ENCODE measurements at places on chromosomes 5 and 9. TPM values are rescaled to one million over a fixed set of nuclear protein-coding genes. Genes with fewer than 3 reads are reported as not detected.

GRCh38 chr5:176725521-176726280, 78.4 kb downstream of the TSPAN17 start:
- DNase-seq = no peak
- H3K4me1 ChIP-seq = no peaks in the 10 kb centered on the region
- no peaks in the 10 kb centered on the region for H3K27me3 ChIP-seq
- H3K4me3 ChIP-seq = no peak overlapping the region

- no peak for DNase-seq
- no peak overlapping the region for H3K4me3 ChIP-seq
- H3K27me3 ChIP-seq = no peaks in the 10 kb centered on the region
Measured at GRCh38 chr9:27545471-27545870, 15.9 kb upstream of the MOB3B start.

DNA sequence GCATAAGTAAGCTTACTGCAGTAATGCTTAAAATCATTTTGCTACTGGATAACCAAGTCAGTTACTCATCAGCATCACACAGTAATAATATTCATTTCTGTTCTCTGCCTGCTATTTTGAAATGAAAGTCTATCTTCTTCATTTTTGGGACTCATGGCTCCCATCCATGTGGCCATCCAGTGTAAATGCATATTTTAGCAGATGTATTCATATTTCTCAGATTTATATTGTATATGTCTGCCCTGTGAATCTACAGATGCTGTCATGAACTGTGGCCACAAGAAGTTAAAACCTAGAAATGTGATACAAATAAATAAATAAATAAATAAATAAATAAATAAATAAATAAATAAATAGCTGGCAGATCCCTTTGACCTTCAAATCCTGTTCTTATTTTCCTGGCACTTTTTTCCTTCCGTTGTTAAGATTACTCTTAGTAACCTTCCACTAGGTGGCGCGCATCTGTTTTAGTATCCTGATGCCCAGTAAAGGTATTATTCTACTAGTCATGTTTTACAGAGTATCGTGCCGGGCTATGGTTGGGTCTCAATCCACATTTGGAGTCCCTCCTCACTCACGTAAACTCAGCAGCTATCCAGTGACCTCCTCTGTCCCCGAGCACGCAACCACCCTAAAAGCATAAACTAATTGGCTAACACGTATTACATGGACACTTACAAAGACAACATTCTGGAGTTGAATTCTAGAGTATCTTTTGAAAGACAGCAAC, 79.2 kb upstream of the IL7R start:
- H3K27me3 ChIP-seq = no peaks in the 10 kb centered on the region
- peak; percentile 69 for DNase-seq
- H3K27ac ChIP-seq = no peak overlapping the region
- H3K4me1 ChIP-seq = no peaks in the 10 kb centered on the region
- no peak overlapping the region for H3K4me3 ChIP-seq

DNA sequence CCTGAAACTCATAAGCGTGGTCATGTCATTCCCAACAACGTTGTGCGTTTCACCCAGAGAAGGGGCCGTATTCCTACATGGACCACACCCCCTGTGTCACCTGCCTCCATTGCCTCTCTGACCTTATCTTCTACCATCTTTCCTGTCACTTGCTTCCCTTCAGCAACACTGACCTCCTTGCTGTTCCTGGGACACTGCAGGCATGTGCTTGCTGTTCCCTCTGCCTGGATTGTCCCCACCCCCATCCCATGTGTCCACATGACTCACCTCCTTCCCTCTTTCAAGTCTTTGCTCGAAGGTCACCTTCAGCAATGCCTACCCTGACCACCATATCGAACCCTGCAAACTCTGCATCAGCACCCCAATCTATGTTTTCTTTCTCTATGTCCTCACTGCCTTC, 133.2 kb upstream of the ZNF618 start:
- H3K4me3 ChIP-seq = no peak overlapping the region
- no peaks in the 10 kb centered on the region for H3K27me3 ChIP-seq

- H3K4me1 ChIP-seq = peaks cover 8% of the 10 kb centered on the region
- peaks cover 15% of the 10 kb centered on the region for H3K27me3 ChIP-seq
- no peak overlapping the region for H3K27ac ChIP-seq
- H3K4me3 ChIP-seq = no peak overlapping the region
- no peak for DNase-seq
Measured at GRCh38 chr5:1293416-1294205, 1.3 kb downstream of the TERT start.

The NMUR2 gene
- total RNA-seq = not detected
